ENCODE measurements at places on chromosomes 6 and 20.

DNA sequence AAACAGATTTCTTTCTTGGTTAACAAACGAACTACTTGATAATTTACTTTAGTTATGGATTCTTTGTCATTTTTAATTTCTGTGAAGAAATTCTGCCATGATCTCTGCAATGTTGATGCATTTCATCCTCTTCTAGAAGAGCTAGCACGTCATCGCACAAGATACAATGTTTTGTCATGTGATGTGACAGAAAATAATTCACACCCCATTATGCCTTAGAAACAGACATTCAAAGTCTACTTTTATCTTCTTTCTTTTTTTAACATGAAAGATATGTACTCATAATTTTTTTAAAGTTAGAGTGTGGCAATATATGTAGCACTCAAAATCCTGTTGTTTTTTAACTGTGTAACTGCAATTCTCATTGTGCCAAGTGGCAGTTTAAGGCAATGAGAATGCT, 39.6 kb upstream of the NELFCD start:
- DNase-seq = no peak

- DNase-seq = no peak
These were observed 191.6 kb upstream of the THBS2 start for GRCh38 chr6:169445227-169445626.

DNA sequence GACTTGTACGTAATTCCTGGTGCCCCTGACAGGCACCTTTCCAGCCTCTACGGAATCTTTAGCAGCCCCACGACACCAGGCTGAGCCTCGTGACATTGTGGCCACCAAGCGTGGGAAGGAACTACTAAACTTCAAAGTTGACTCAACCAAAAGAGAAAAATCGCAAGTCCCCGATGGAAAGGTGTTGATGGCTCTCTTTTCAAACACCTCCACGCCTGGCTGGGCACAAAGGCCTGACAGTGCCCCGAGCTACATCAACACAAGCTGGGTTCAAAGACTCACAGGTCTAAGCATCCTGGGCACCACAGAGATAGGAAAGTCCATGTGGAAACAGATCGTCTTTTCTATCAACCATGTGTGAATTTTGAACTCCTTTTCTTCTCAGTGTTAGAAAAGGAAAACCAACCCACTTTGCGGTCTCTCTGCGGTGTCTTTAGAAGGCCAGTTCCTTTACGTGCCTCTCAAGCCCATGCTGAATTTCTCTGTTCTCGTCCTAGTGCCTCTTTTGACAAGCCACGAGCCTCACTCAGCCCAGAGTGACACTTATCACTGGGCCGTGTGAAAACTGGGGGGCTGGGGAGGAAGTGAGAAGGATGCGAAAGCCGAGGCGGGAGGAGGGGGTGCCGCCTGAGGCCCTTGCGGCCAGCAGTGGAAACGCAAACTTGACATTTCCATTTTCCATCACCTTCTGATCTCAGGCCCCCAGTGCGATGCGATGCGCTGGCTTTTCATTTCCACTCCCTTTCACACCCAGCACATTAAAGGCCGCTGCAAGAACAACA, 59.4 kb downstream of the GFOD1 start:
- peak; percentile 85 for DNase-seq

DNA sequence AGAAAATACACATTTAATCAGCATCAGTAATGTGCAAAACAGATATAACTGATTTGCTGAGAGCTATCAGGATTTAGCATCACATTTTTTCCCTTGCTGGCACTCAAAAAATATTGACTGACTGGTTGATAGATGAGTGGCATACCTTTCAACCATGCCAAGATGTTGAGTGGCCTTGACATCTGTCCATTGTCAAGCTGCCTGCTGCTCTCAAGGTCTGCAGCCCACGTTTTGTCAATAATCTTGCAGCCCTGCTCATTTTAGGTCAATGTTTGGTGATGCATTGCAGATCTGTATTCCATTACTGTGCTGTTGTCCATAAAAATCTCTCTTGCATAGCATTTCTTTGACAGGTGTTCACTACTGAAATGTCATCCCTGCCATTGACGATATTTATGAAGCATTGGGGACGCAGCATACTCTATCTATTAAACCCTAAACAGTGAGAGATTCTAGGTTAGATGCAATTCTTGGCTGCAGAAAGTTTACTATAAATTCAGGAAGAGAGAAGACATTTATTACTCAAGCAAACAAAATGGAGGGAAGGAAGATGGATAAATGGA, 111.6 kb downstream of the BFSP1 start:
- DNase-seq = no peak

DNA sequence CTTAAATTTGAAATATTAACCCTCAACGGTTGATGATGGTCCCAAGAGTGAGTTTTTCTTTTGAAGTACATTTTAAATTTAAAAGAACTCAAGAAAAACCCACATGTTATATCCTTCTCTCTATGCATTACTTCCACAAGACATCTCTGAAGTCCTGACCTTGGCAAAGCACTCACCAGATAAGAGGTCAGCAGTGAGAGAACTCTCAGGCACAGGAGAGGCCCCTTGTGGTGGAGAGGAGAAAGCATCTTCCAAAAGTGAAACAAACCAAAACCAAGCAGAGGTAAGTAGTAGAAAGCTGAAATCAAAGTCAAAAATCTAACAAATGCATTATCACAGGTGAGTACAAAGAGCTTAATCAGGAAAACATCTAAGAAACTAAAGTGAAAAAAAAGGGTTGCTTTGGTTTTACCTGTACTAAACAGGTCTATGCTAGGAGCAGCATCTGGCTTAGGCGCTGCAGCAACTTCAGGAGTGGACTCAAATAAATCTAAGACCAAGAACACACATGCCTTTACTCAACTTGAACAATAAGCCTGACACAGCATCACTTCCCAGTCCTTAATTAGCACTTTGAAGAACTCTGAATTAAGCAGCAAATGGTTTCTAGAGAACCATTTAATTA, 80.5 kb downstream of the PRSS35 start:
- DNase-seq = no peak
